ENCODE measurements at places on chromosomes 5 and 9.

- DNase-seq = peak; percentile 29
Observed at GRCh38 chr9:133710661-133711427, 27.3 kb downstream of the SARDH start.

GRCh38 chr5:98586581-98586980 is 186.9 kb upstream of the RGMB start:
- no peak for DNase-seq

GRCh38 chr5:64978546-64978945 is 209.8 kb downstream of the CWC27 start:
- no peak for DNase-seq

GRCh38 chr5:104932431-104932830 is 1369.8 kb upstream of the NUDT12 start:
- no peak for DNase-seq

- no peak for DNase-seq
Observed at GRCh38 chr5:111585291-111585690, 73.0 kb upstream of the STARD4 start.

DNA sequence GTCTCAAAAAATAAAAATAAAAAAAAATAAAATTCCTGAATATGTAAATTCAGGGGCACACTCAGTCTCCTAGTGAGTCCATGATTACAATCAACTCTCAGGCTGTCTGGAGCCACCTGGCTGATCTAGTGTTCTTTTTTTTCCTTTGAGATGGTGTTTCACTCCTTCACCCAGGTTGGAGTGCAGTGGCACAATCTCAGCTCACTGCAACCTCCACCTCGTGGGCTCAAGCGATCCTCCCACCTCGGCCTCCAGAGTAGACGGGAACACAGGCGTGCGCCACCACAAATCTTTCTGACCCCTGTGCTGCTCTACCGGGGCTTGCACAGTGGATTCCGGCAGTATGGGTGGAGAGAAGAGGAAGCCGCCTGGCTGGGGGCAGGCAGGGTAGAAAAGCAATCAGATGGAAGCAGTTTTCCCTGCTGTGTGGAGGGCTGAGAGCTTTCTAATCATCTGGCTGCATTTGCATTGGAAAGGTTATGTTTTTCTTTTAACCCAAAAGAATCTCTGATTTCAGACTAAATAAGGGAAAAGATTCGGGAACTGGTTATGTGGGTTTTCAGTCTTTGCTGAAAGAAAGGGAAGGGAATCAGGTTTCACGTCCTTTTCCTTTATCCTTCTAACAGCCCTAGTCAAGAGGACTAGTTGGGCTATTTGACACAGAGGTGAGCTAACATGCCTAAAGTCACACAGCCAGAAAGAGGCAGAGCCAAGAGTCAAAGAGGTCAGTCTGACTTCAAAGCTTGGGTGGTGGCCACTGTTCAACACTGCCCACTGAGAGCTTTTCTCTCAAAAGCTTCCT is 26.3 kb upstream of the CORO2A start:
- DNase-seq = no peak

Data from urothelium cell line (cell line).